ENCODE measurements at places on chromosomes 4 and X. TPM values are rescaled to one million over a fixed set of nuclear protein-coding genes. Genes with fewer than 3 reads are reported as not detected.

GRCh38 chrX:17590892-17591740 lies 146.2 kb upstream of the SCML1 start:
- no peak for DNase-seq
- H3K27ac ChIP-seq: peak overlapping the region; percentile 69
- no peaks in the 10 kb centered on the region for H3K27me3 ChIP-seq
- no peaks in the 10 kb centered on the region for H3K36me3 ChIP-seq

The SLITRK2 gene
- 0.83 TPM for total RNA-seq

The RADX gene
- total RNA-seq: 2.1 TPM

DNA sequence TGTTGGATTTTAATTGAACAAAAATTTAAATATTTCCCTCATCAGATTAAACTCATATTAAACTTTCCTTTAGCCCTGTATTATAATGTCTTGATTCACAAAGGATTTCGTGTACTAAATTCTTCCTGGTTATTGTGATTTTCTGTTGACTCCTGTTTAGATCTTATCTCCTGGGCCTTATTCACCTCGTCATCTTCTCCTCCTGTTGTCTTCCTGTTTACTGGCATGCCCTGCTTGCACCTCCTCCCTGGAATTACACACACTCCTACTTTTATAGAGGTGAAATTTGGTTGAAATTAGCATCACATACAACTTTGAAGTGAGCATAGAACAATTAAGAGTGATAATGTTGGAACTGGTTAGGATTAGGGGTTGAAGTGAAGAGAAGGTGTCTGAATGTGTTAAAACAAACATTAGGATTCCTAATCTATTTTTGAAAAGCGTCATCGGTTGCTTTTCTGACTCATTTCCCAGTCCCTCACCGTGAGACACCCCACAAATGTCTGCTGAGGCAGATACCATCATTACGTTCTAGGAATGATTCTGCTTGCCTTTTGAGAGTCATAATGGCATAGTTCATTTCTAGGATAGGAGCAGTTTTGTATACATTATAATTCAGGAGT lies 32.5 kb downstream of the TLL1 start:
- H3K36me3 ChIP-seq: no peaks in the 10 kb centered on the region
- H3K27me3 ChIP-seq: no peaks in the 10 kb centered on the region
- no peak overlapping the region for H3K4me3 ChIP-seq
- peaks cover 19% of the 10 kb centered on the region for H3K4me1 ChIP-seq
- DNase-seq: no peak

DNA sequence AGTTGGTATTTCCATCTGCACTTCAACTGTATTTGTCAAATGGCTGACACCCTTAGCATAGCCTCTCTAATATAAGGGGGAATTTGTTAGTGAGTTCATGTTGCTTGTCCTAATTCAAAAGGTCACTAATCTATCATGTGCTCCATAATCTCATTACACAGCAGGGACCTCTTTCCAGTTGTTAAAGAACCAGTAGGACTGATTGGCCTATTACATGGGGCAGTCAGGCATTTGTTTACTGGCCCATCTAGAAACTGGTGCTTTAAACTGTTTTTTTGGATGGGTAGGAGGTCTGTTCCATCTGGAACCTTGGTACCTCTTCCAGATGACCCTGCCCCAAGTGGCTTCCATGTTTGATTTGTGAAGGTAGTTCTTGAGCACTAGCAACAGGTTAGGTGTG lies 11.4 kb downstream of the ANK2 start:
- H3K4me3 ChIP-seq: no peak overlapping the region
- peaks cover 18% of the 10 kb centered on the region for H3K4me1 ChIP-seq
- H3K36me3 ChIP-seq: no peaks in the 10 kb centered on the region
- no peaks in the 10 kb centered on the region for H3K27me3 ChIP-seq
- no peak for DNase-seq

GRCh38 chr4:36273276-36273675 lies 8.1 kb upstream of the DTHD1 start:
- no peak overlapping the region for H3K4me3 ChIP-seq
- H3K27me3 ChIP-seq: no peaks in the 10 kb centered on the region
- H3K36me3 ChIP-seq: no peaks in the 10 kb centered on the region
- no peak overlapping the region for H3K27ac ChIP-seq

The SLC9B1 gene
- not detected for total RNA-seq

GRCh38 chrX:107448998-107449835 lies at the start of gene FRMPD3:
FRMPD3 (plus strand) TSS chrX:107449652; CDS start chrX:107526589, 76,937 bp downstream.
- no peak within 1 kb of the TSS for H3K27ac ChIP-seq
- H3K27me3 ChIP-seq: peaks cover 19% of the 10 kb centered on the region
- peaks cover 2% of the 10 kb centered on the region for H3K4me1 ChIP-seq
- no peak for DNase-seq

DNA sequence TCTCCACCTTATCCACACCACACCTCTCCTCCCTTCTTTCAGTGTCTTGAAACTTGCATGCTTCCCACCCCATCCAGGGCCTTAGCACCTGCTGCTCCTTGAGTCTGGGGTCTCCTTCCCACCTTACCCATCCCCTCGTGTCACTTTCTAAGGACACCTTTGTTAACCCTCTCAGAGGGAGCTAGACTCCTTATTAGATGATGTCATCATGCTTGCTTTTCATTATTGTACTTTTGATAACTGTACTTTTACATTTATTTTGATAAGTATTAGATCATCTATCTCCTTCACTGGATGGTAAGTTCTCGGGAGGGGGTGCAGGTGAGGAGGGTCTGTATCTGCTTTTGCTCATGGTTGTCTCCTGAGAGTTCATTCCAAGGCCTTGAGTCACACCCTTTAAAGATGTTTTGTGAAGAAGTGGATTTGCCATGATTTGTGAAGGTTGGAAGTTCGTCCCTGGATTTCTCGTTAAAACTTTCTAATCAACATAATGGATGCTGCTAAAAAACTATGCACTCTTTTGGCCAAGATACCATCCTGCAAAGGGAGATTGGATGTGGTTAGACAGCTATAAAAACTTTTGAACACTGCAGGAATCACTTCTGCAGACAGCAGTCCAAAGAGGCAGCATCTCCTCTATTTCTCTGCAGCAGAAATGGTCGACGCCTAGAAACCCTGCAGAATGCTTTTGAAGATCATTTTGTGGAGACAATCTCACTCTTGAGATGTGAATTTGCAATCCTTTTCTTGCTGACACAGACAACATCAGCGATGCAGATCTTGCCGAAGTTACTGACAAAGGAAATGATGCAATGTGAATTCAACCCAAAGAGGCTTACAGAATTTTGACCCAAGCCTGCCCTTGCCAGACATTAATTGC lies 69.6 kb downstream of the ENPP6 start:
- no peaks in the 10 kb centered on the region for H3K27me3 ChIP-seq
- H3K27ac ChIP-seq: no peak overlapping the region
- H3K4me3 ChIP-seq: no peak overlapping the region
- DNase-seq: no peak
- peaks cover 25% of the 10 kb centered on the region for H3K4me1 ChIP-seq

All from esophagus muscularis mucosa (tissue), 4 donors.